Thoracic aorta (tissue), 2 donors: ENCODE measurements at places on chromosomes 3 and 15.

- no peak for DNase-seq
Measured at GRCh38 chr15:38247336-38247735, 5.3 kb upstream of the SPRED1 start.

DNA sequence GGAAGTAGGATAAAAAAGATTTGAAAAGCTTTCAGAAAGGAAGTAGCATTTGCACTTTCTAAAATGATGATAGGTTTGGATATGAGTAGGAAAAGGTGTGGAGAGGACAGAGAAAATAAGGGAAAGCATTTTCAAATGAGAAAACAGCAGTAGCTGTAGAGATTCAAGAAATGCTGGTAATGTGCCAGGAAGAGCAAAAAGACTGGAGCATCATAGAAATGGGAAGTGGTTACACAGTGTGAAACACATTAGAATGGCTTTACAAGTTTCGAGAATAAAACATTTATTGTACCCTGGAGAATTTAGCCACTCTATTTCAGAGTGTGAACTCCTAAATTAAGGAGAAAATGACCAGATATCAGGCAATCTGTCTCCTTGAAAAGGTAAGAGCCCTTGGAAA, 108.3 kb upstream of the CHL1 start:
- DNase-seq: no peak

DNA sequence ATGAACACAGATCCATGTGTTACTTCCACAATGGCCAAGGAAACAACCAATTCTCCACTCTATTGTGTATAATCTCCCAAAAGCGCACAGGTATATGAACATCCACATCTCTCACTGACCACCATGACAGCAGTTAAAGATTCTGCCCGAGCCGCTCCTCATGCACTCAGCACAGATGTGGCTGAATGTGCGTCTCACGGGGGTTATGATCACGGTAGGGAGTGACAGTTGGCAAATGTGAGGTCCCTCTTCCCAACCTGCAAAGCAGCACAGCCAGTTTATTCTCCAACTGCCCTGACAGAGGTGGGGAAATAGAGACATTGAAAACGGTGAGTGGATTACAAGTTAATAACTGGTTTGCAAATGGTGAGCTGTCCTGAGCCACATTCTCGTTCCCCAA, 17.6 kb downstream of the FOXP1 start:
- no peak for DNase-seq

DNA sequence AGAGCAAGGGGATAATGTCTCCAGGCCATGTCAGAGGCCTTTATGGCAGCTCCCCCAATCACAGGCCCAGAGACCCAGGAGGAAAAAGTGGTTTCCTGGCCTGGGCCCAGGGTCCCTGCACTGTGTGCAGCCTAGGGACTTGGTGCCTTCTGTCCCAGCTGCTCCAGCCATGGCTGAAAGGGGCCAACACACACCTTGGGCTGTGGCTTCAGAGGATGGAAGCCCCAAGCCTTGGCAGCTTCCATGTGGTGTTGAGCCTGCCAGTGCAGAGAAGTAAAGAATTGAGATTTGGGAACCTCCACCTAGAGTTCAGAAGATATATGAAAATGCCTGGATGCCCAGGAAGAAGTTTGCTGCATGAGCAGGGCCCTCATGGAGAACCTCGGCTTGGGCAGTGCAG, 18.1 kb upstream of the TP63 start:
- no peak for DNase-seq
